ENCODE measurements at places on chromosomes 6 and 20.

GRCh38 chr6:53737746-53738145, 57.1 kb upstream of the LRRC1 start:
- DNase-seq, result peak; percentile 15

DNA sequence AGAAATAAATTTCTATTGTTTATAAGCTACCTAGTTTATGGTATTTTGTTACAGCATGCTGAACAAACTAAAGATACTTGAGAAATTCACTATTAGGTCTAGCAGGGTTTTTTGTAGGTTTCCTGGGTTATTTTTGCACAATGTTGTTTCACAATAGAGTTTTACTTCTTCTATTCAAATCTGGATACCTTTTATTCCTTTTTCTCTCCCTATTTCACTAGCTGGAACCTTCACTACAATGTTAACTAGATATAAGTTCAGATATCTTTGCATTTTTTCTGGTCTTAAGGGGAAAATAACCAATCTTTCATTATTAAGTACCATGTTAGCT, 237.7 kb upstream of the CITED2 start:
- DNase-seq, result no peak

GRCh38 chr20:5191829-5192569, 65.2 kb downstream of the CDS2 start:
- DNase-seq, result peak; percentile 79

GRCh38 chr6:168225471-168225911, 94.1 kb downstream of the DACT2 start:
- DNase-seq, result no peak

DNA sequence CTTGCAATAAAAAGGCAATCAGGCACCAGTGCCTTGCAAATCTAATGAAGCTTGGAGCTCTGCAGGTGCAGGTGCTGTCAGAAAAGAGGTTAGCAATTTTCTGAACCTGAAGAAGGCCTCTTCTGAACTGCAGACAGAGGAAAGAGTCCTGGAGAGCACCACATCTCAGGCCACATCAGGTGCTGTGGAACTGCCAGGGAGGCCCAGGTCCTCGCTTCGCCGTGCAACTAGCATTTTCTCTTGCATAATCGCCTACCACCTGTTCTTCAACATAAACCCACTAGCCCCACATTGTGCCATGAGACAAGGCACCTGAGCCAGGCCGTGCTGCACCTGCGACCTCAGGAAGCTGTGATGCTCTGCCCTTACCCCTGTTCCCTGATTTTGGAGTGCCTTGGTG, 187.6 kb downstream of the DTNBP1 start:
- DNase-seq, result no peak

- DNase-seq, result peak; percentile 98
Observed at GRCh38 chr20:16020971-16021370, 552.3 kb downstream of the KIF16B start.

GRCh38 chr20:4056880-4057279, 41.5 kb upstream of the RNF24 start:
- DNase-seq, result no peak

GRCh38 chr20:10006447-10007090, 28.2 kb upstream of the ANKEF1 start:
- no peak for DNase-seq

Measured in kidney tubule cell (primary cell).